B cell (primary cell): ENCODE measurements at places on chromosomes 1 and 21. TPM values are rescaled to one million over a fixed set of nuclear protein-coding genes. Genes with fewer than 3 reads are reported as not detected.

The TBX15 gene
- 0.03 TPM in 1 of 2 replicates, not detected in the other for polyA plus RNA-seq

The PADI2 gene
- 0.25 and 0.27 TPM in 2 replicates for polyA plus RNA-seq

- no peak overlapping the region for H3K27ac ChIP-seq
- no peaks in the 10 kb centered on the region for H3K36me3 ChIP-seq
- no peak overlapping the region for H3K4me3 ChIP-seq
- H3K4me1 ChIP-seq: peaks cover 9% of the 10 kb centered on the region
- no peaks in the 10 kb centered on the region for H3K27me3 ChIP-seq
These were observed 9.2 kb downstream of the S100A10 start for GRCh38 chr1:151984313-151984956.

DNA sequence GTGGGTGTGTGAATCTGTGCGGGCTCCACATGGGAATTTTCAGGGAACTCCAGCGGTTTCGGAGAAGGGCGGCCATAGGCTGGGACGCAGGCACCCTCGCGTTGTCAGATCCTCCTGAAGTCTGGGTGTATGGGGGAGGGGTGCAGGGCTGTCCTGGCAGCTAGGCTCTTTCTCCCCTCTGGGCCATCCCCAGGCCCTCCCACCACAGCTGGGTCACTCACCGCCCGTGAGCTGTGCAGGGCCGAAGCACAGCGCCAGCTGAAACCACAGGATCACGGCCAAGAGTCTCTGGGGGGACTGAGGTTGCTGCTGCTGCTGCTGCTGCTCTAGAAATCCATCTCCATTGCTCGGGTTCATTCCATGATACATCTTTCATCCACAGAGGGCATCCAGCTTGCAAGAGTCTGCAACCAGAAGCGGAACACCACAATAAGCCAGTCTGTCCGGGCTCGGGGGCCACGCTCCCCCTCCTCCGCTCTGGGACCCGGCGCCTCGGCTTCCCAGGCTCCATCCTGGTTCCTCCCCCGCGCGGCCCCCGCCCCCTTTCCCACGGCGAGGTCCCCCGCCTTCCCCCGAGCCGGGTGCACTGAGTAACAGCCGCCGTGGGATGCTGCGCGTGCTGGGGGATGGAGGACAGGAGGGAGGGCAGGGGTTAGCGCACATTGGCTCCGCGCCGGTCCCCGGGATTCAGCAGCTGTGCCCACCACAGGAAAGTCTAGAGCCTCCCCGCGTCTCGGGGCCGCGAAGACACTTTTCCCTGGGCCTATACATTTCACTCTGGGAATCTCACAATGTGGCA lies 720 bp downstream of the SUSD4 start:
- peaks cover 18% of the 10 kb centered on the region for H3K4me1 ChIP-seq
- peaks cover 42% of the 10 kb centered on the region for H3K27me3 ChIP-seq
- no peak for DNase-seq
- H3K36me3 ChIP-seq: no peaks in the 10 kb centered on the region
- H3K4me3 ChIP-seq: peak overlapping the region; percentile 26

DNA sequence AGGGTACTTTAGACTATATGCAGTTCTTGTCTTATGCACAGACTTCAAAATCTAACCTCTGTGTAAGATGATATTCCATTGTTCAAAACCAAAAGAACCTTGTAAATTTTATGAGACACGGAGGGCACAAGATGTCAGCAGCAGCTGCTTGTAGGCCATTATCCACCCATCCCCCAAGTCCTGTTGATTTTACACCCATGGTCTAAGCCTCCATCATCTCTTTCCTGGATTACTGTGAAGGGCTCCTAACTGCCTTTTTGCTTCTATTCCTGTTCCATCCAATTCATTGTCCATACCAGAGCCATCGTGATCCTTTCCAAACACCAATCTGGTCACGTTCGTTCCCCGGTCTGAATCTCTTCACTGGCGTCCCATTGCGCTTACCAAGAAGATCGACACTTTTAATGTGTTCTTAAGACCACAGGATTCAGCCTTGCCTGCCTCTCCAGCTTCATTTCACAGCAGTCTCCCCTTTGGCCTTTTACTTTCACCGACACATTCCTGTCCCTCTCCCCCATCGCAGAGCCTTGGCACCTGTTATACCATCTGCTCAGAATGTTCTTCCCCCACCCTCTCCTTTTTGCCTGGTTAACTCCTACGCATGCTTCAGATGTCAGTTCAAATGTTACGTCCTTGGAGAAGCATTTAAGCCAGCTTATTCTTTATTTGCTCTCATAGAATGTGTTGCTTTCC lies 107.3 kb upstream of the POU3F1 start:
- H3K4me3 ChIP-seq: no peak overlapping the region
- DNase-seq: no peak
- peaks cover 15% of the 10 kb centered on the region for H3K4me1 ChIP-seq
- H3K27ac ChIP-seq: no peak overlapping the region
- H3K36me3 ChIP-seq: no peaks in the 10 kb centered on the region

The PLEKHN1 gene
- polyA plus RNA-seq: 0.36 and 0.37 TPM in 2 replicates

The OPN3 gene
- 21.0 and 29.3 TPM in 2 replicates for polyA plus RNA-seq

DNA sequence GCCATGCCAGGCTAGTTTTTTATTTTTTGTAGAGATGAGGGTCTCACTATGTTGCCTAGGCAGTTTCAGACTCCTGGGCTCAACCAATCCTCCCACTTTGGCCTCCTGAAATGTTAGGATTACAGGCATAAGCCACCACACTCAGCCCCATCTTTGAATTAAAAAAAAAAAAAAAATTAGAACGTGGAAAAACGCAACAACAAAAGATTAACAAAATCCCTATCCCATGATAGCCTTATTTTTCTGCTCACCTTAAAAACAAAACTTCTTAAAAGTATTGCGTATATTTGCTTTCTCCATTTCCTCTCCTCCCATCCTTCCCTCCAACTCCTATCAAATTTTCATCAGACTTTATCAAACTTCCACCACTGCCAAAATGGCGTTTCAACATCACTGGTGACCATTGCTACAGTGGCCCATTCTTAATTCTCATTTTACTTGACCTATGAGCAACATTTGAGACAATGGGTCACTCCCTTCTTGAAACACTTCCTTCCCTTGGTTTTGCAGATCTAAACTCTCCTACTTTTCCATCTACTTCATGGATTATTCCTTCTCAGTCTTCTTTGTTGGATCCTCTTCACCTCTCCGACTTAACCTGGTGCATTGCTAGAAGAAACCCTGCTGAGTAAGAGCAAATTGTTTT lies 579 bp upstream of the ZNF684 start:
- H3K27ac ChIP-seq: peak overlapping the region; percentile 92
- peak overlapping the region; percentile 50 for H3K4me3 ChIP-seq
- no peak for DNase-seq
- peaks cover 19% of the 10 kb centered on the region for H3K4me1 ChIP-seq
- no peaks in the 10 kb centered on the region for H3K27me3 ChIP-seq

The VCAM1 gene
- not detected in 2 replicates for polyA plus RNA-seq

The ACADM gene
- polyA plus RNA-seq: 16.4 and 17.2 TPM in 2 replicates

DNA sequence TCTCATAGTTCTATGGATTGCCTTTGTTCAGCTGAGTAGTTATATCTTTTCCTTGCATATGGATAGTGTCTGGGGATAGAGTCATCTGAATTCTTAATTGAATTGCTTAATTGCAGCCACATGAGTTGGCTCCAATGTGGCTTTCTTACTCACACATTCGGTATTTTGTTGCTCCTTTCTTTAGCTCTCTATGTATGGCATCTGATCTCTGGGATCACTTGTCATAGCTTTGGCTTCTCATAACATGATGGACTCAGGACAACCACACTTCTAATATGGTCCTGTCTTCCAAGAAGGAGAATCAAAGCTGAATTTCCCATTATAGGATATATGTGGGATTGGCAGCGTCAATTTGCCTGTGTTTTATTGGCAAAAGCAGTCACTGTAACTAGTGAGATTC lies 716.2 kb downstream of the NCAM2 start:
- H3K4me3 ChIP-seq: no peak overlapping the region
- H3K27ac ChIP-seq: no peak overlapping the region
- H3K4me1 ChIP-seq: no peaks in the 10 kb centered on the region
- DNase-seq: no peak
- no peaks in the 10 kb centered on the region for H3K36me3 ChIP-seq

DNA sequence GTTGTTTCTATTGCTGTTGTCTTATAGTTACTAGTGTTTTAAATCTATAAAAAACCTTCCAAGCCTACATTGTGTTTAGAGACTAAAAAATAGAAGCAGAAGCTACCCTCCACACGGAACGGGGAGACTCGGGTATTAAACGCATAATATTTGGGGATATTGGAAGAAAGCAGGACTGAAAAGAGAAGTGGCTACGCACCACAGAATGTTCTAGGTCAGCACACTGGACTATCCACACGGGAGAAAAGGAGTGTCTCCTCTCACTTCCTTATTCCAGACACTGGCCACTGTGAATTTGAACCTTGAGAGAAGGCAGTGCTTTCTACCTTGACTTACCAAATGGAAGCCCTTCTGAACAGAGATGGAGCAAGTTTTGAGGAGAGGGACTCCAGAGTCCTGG lies 1.0 kb upstream of the OR10J4 start:
- no peaks in the 10 kb centered on the region for H3K27me3 ChIP-seq
- H3K36me3 ChIP-seq: no peaks in the 10 kb centered on the region
- H3K4me3 ChIP-seq: no peak overlapping the region
- DNase-seq: no peak

The ZMYND12 gene
- 0.34 and 0.65 TPM in 2 replicates for polyA plus RNA-seq

GRCh38 chr1:58460469-58460868 lies 86.1 kb downstream of the OMA1 start:
- no peak for DNase-seq
- H3K36me3 ChIP-seq: no peaks in the 10 kb centered on the region
- no peaks in the 10 kb centered on the region for H3K27me3 ChIP-seq
- H3K4me1 ChIP-seq: no peaks in the 10 kb centered on the region
- no peak overlapping the region for H3K4me3 ChIP-seq

DNA sequence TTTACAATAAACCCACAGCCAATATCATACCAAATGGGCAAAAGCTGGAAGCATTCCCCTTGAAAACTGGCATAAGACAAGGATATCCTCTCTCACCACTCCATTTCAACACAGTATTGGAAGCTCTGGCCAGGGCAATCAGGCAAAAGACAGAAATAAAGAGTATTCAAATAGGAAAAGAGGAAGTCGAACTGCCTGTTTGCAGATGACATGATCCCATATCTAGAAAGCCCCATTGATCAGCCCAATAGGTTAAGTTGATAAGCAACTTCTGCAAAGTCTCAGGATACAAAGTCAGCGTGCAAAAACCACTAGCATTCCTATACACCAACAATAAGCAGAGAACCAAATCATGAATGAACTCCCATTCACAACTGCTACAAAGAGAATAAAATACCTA lies 235.5 kb downstream of the DPYD start:
- no peaks in the 10 kb centered on the region for H3K27me3 ChIP-seq
- H3K36me3 ChIP-seq: no peaks in the 10 kb centered on the region
- no peak overlapping the region for H3K4me3 ChIP-seq
- H3K27ac ChIP-seq: no peak overlapping the region
- no peaks in the 10 kb centered on the region for H3K4me1 ChIP-seq

The OR2T35 gene
- polyA plus RNA-seq: 0.10 TPM in 1 of 2 replicates, not detected in the other

- no peaks in the 10 kb centered on the region for H3K36me3 ChIP-seq
- no peaks in the 10 kb centered on the region for H3K27me3 ChIP-seq
- DNase-seq: no peak
- H3K4me1 ChIP-seq: peaks cover 24% of the 10 kb centered on the region
These were observed 771 bp downstream of the PACC1 start for GRCh38 chr1:212413902-212414327.

DNA sequence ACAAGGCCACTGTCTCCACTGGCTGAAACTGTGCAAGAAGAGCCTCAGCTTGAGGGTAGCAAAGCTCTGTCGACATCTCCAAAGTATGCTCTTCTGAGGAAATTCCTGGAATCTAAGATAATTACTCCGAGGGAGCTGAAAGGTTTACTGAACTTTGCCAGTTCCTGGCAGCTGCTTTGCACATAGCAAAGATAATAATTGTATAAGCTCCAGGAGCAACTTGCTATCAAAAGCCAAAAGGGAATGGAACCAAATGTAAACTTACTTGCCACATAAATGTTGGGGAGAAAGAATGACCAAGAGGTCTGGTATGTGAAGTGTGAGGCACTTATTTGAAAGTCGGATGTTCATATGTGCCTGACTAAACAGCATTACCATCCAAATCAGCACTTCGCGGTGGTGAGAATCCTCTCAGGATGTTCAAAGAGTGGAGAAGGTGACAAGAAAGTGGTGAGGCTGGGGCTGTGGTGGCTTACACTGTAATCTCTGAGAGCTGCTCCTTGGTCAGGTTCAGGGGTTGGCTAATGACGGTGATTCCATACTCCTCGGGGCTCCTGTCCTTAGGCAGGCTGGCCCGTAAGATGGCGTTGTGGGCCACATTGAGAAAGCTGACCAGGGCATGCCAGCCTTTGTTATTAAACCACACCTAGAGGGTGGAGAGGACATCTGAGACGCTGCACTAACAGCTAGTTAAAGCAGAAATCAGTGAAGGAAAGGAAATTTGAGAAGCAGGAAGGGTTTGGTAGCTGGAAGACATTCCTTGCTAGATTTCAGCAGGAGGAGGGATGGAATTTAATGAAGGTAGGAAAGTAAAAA lies 100.0 kb downstream of the ABCA4 start:
- no peaks in the 10 kb centered on the region for H3K36me3 ChIP-seq
- no peak overlapping the region for H3K4me3 ChIP-seq
- no peaks in the 10 kb centered on the region for H3K27me3 ChIP-seq
- no peaks in the 10 kb centered on the region for H3K4me1 ChIP-seq

DNA sequence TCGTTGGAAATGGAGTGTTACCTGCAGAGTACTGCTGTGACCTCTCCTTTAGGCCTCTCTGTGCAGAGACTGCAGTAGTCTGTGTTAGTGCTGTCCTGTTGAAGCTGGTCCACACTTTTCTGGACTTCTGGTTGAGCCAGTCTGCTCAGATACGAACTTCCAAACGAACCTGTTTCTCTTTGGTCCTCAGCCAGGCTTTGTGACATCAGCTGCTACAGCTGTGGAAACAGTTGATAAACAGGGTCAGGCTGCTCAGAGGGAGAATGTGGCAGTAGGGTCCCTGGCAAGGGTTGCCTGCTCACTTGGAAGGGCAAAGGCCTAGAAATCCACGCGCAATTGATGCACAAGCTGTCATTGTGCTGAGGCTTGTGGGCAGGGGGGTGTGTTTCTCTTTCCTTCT lies 98.8 kb downstream of the NOS1AP start:
- no peaks in the 10 kb centered on the region for H3K36me3 ChIP-seq
- H3K27ac ChIP-seq: no peak overlapping the region
- H3K4me1 ChIP-seq: no peaks in the 10 kb centered on the region
- peaks cover 11% of the 10 kb centered on the region for H3K27me3 ChIP-seq
- H3K4me3 ChIP-seq: no peak overlapping the region
